ENCODE measurements at places on chromosomes 5 and 9.

- DNase-seq: no peak
Observed at GRCh38 chr5:94240596-94240992, 377.8 kb downstream of the KIAA0825 start.

DNA sequence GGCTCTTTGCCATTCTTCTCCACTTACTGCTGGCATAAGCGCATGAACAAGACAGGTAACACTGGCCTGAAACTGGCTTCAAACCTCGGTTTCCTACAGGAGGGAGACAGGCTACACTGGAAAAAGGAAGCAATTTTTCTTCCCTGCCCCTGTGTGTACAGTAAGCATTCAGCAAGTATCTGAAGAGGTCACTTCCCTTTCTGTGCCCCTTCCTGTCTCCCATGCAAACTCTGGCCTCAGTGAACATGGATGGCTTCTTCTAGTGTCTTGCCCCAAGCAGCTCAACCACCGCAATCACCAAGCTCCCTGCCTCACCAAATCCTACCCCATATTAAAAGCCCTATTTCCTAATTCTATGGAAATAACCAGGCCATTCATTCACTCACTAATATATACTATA is 42.4 kb downstream of the SERINC5 start:
- DNase-seq: no peak

GRCh38 chr5:59682542-59682941 is 211.0 kb downstream of the PDE4D start:
- no peak for DNase-seq

- peak; percentile 26 for DNase-seq
Observed at GRCh38 chr9:114902786-114903524, 27.4 kb downstream of the TNFSF8 start.

DNA sequence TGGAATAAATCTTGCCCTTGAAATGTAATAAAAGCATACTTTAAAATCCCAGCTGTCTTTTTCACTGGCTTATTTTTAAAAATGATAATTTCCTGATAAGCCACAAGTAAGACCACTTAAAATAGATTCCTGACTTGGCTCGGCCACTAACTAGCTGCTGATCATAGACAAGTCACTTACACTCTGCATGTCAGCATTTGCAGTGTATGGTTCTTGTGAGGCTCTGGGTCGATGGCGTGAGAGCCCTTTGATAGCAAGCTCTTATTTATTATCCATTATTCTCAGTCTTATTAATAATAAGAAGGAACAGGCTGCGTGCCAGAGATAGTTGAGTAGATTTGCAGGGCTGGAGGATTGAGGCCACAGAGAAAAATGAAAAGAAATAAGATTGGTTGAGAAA is 110.7 kb upstream of the IL12B start:
- no peak for DNase-seq
